ENCODE measurements at places on chromosomes 13 and 19.

DNA sequence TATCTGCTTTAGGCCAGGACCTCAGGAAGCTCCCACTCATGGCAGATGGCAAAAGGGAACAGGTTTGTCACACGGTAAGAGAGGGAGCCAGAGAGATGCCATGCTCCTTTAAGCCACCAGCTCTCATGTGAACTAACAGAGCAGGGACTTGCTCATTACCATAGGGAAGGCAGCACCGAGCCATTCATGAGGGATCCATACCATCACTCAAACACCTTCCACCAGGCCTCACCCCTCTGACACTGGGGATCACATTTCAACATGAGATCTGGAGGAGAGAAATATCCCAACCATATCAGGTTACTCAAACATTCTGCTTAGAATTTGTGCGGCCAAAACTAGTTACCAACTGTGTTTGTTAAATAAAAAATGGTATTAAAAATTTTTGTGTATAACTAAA lies 427.0 kb downstream of the UQCRFS1 start:
- DNase-seq: no peak

- no peak for DNase-seq
These were observed 231.9 kb downstream of the KLF12 start for GRCh38 chr13:73902296-73902695.

DNA sequence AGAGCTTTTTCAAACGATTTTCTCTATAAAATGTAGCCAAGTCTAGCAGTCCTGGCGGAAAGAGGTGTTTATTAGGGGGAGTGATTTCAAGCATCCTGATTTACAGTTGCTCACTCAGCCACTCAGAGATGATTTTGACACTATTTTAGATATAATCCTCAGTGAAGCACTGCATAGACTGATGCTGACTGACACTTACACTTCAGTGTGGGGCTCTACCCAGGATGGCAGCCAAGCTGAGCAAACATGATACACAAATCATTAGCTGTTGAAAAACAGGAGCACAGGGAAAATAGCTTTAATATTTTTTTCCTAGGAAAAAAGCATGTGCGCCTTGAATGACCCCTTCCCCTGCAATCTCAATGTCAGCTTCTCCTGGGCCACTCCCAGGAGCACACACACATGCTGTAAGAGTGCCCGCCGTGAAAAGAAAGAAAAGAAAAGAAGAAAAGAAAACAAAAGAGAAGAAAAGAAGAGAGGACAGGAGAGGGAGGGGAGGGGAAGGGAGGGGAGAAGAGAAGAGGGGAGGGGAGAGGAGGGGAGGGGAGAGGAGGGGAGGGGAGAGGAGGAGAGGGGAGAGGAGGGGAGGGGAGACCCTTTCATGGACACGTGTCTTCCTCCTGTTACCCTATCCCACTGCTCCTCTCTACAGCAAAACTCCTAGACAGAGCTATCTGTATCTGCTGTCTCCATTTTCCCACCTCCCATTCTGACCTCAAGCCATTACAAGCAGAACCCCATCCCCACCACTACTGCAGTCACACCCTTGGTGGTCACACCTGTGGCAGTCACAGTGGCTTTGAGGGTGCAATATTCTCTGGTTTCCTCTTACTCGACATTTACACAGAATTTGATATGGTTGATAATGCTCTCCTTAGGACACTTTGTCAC lies 36.4 kb downstream of the RCBTB2 start:
- DNase-seq: no peak

DNA sequence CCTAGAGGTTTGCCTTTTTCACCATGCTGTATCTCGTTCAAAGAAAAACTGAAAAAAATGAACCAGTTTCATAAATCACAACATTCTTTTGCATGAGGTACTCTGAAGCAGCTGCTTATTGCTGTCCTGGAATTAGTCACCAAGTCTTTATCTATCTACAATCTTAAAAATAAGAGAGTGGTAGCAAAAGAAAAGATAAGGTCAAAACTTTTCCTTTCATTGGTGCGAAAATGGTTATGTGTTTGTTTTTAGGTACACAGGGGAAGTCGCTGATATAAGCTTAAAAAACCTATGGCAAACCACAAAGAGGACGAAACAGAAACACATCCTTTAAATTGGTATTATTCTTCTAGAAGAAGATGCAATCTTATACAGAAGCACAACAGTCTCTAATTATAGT lies 20.7 kb downstream of the OBI1 start:
- DNase-seq: no peak

- DNase-seq: no peak
These were observed at the start of gene TSEN34 for GRCh38 chr19:54191011-54191810. Gene TSEN34, plus strand, starts transcription at chr19:54191308. Its CDS starts 57 bp downstream, at chr19:54191365.

DNA sequence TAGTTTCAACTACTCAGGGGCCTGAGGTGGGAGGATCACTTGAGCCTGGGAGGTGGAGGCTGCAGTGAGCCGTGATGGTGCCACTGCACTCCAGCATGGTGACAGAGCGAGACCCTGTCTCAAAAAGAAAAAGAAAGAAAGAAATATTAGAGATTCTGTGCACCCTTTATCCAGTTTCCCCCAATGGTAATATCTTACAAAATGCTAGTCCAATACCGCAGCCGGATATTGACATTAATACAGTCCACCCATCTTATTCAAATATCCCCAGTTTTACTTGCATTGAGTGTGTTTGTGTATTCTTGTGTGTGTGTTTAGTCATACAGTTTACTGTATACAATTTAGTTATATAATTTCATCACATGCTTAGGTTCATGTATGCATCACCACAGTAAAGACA lies 8.6 kb upstream of the IFNL4 start:
- no peak for DNase-seq

DNA sequence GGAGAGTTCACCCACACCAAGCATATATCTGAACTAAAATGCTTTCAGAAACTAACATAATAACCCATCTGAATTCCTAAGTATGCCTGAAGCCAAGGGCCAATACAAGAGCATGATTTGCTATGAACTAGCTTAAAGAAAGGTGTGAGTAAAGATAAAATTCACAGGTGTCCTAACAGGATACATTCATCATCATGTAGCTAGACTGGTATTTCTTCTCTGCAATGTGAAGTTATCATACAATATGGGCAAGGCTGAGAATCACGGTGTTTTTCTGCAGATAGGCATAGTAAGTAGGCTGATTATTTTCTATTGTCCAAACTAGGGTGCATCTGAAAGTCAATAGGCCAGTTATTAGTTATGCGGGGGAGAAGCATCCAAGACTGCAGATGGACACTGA lies 63.1 kb downstream of the STK24 start:
- no peak for DNase-seq

GRCh38 chr19:7855426-7856108 lies 18.6 kb downstream of the PRR36 start:
- no peak for DNase-seq

GRCh38 chr19:48059331-48059730 lies 15.5 kb upstream of the CABP5 start:
- DNase-seq: no peak

DNA sequence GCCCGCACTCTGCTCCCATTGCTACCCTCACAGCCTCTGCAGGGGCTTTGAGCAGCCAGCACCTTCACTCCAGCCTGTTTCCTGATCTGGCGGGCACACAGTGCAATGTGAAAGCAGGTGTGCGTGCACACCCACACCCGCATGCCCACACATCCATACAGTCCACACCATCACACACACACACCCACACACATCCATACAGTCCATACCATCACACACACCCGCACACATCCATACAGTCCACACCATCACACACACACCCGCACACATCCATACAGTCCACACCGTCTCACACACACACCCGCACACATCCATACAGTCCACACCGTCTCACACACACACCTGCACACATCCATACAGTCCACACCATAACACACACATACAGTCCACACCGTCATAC lies 28.0 kb downstream of the PIAS4 start:
- DNase-seq: no peak

DNA sequence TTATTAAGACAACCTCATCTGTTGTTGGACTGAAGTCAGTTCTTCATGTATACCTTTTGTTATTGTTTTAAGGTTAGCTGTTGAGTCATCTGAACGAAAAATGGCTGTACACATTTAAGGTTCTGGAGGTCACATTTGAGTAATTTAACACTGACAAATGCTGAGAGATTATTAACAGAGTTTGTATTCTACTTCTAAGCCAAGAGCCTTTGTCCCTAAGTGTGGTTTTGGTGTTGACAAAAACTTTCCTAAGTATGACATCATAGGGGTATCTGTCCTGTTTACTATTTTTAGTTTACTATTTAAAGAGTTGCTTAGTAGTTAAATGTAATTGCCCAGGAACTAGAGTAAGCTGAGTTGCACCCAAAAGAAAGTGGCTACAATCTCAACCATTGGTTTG lies 71.9 kb downstream of the CDK8 start:
- DNase-seq: no peak

GRCh38 chr19:15394426-15394825 lies 14.8 kb upstream of the AKAP8 start:
- no peak for DNase-seq

DNA sequence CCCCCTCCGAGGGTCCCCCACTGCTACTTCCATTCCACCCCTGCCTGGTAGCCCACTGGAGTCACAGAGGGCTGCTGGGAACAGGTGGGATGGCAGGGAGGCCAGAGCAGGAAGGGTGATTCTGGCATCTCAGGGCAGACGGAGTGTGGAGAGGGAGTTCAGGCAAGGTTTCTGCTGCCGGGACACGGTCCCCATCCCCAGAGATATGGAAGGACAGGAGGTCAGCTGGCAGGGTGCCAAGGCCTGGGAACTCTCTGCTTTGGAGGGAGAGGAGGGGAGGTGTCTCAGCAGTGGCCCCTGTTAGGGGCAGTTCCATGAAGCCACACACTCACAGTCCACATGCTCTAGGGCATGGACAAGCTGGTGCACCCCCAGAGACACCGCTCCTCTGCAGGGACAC lies 68.1 kb downstream of the CHST8 start:
- DNase-seq: no peak

DNA sequence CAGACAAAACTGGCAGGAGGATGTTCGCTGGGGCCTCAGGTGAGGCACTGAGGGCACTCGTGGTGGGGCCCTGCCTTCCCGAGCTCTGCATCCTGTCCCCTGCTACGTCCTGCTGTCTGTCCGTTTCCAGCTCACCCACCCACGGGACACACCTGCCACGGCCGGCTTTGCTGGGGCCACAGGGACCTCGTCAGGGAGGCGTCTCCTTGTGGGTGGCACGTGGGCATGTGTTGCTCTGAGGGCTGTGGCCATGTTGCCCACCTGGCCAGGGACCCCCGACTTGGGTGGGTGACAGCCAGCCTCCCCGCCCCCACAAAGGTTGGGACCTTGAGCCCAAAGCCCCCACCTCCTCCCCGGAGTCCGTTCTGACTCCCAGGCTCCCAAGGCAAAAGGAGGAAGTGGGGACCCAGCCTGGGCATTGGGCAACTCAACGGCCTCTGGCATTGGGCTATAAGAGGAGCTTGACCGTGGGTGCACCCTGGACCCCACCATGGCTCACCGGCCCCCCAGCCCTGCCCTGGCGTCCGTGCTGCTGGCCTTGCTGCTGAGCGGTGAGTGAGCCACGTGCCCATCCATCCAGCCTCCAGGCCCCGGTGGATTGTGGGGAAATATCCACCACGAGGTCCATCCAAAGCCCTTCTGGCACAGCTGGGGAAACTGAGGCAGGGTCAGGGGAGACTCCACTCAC lies at the start of gene PRTN3:
Gene PRTN3, plus strand, starts transcription at position 481 of the 688 bp plus-strand sequence. Its CDS starts 10 bp downstream, at position 491.
- no peak for DNase-seq

DNA sequence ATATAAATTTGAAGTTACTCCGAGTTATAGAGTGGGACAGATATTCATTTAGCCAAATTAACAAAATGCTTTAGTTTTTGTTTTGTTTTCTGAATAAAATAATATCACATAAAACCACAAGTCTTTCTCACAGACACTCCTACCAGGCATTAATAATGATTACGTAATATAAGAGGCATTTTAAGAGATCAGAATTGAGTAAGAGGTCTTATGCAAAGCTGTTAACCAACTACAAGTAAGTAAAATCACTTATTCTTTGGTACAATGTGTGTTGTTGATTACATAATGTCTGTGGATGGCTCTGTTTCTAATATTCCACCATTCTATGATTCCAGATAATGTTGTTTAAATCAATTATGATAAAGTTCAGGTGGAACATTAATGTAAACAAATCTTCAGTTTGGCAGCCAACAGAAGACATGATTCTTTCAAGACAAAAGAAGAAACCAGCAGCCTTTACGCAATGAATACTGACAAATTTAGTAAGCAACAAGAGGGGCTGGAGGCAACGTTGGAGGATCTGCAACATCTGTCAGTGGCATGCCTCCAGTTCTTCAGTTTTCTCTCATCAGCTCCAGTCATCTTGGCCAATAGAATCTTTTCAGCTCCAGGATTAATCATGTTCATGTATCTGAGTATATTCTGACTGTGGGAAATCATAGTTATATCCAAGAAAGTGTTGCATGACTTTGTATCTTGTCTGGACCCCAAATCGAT lies 403.8 kb downstream of the SLITRK5 start:
- no peak for DNase-seq

DNA sequence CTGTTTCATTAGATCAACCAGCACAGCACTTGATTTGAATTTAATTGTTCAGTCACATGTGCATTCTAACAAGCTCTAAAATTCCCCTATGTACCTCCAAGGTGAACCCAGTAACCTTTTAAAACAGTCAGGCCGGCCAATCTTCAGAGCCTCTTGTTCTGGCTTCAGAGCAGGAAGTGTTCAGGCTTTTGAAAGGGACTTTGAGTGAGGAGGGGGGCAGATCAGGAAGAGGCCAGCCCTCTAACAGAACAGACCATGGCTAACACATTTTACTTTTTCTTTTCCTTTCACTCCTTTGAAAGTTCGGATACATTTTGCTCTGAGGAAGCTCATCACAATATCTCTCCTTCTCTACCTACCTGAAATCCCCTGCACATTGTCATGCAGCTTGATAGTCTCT lies 390.3 kb downstream of the TBC1D4 start:
- no peak for DNase-seq

GRCh38 chr13:85597790-85598500 lies 201.3 kb downstream of the SLITRK6 start:
- no peak for DNase-seq

DNA sequence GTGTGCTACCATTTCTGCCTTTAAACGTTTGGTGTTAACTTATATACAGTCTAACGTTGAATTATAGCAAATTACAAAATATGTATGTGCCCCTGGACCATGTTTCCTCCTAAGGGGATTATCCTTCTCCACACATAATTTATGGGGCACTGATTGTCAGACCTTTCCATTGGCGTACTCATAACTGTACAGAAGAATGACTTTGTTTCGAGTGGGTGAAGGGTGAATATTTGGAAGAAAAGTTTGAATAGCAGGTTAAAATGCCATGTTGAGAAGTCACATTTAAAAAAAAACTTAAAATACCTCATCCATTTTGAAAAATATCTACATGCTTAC lies 58.8 kb downstream of the SLC10A2 start:
- no peak for DNase-seq

DNA sequence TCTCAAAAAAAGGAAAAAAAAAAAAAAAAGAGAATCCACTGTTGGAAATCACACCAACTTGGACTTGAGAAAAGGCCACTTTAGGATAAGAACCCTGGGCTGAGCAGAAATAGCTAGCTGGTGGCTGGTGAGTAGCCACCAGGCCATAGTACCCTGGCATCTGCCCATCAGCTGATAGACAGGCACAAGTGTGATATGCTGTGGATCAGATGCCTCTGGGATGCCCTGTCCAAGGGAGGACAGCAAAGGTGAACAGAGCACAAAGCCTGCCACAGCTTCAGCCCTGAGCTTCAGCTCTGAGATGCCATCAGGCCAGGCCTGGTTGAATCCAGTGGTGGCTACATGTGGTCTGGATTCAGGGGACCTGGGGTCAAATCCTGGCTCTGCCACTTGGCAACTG lies 8.7 kb downstream of the SIRT2 start:
- DNase-seq: no peak
